ENCODE measurements at places on chromosomes 12 and 14. TPM values are rescaled to one million over a fixed set of nuclear protein-coding genes. Genes with fewer than 3 reads are reported as not detected.
A peak's percentile ranks its signal among the peaks of the same experiment; 100 is the strongest.

GRCh38 chr12:18552829-18553228 lies 185.0 kb downstream of the PLCZ1 start:
- DNase-seq: no peak

- peak; percentile 69 for DNase-seq
Observed at GRCh38 chr14:96204151-96205058, at the start of gene BDKRB2. Gene BDKRB2 (plus strand): TSS chr14:96204839. CDS start chr14:96237108, 32,269 bp downstream.

GRCh38 chr12:7099290-7099996 lies 7.2 kb upstream of the C1R start:
- no peak for DNase-seq

DNA sequence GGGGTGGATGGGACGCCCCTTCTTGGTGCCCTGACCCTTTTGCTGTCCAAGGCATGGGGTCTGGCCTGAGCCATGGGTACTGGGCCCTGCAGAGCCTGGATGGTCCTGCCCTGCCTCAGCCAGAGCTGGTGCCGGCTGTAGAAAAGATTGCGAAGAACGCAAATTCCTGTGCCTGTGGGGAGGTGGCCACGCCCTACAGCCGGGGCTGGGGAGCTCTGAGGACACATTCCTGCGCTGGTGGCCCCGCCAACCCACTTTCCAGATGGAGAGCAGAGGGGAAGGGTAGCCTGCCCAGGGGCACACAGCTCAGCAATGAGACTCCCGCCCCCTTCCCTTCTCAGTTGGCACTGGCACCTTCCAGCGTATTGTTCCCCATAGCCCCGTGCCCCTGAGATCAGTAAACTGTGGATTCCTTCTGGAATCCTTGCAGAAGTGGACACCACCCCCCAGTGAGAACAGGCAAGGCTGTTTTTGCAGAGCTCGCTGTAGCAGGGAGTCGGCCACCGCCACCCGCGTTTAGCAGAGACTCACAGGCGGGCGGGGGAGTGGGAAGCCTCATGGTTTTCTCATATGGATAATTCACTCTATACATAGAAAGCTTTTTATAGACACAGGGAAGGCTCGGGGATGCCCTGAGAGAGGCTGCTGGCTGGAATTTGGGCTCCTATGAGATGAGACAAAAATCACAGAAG lies 8.6 kb downstream of the INF2 start:
- DNase-seq: no peak

- DNase-seq: no peak
Observed at GRCh38 chr14:87065366-87065765, 927.6 kb downstream of the GALC start.

Gene SLC24A4
- total RNA-seq: 0.44 TPM

DNA sequence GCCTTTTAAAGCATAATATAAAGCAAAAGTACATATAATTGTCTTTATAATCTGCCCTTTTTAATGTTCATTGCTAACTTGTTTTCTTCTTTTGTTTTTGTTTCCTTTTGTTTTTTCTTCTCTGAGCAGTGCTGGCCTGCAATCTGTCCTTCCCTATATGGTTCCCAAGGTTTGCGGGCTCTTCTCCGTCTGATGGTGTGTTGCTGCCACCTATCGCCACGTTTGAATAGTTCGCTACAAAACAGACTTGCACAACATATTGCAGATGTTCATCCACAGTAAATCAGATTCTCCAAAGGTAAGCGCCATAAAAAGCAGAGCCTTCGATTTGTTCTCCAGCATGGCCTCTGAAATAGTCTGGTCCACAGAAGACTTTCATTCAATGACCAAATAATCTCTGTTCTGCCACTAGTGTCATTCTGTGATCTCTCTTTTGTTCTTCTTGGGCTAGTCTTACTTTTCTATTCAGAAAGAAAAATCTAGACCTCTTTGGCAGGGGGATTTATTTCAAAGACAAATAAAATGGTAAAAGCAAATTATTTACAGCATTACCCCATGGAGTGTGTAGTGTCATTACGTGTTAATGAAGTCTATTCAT lies 33.5 kb downstream of the C12orf50 start:
- peak; percentile 66 for DNase-seq

Gene PHETA1
- total RNA-seq: 13.7 TPM

Gene DBX2
- total RNA-seq: not detected

DNA sequence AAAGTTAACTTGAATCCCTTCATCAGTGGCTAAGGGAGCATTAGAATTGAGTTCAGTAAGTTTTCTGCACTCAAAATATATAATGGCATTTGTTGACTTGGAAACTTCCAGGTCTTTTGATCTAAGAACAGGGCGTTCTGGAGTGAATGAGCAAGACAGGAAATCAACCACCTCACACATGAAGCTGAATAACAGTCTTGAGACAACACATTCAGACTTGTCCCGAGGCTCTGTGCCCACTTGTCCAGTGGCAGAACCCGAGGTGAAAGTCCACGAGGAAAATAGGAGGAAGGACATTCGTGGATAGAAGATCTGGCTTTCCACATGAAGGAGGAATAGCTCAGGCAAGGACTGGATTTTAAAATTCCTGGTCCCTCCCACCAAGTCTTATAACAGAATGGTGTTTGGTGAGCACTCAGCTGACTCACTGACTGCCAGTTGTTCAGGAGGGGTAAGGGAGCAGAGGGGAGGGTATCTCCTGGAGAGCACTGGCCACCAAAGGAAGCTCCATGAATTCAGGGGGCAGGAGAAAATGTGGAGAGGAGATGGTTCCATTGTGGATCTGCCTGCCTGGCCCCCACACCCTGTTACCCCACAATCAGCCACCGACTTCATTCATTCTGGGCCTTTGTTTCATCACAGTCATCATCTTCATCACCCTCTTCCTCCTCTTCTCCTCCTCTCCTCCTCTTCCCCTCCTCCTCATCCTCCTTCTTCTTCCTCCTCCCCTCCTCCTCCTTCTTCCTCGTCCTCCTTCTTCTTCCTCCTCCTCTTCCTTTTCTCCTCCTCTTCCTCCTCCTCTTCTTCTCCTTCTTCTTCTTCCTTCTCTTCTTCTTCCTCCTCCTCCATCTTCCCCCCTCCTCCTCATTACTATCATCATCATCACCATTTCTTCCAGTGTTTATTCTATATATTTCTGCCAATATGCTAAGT lies 620.1 kb downstream of the MED13L start:
- DNase-seq: no peak

- DNase-seq: no peak
Observed at GRCh38 chr14:20427231-20428009, 8.5 kb downstream of the KLHL33 start.

Gene LYZ
- total RNA-seq: 0.34 TPM

DNA sequence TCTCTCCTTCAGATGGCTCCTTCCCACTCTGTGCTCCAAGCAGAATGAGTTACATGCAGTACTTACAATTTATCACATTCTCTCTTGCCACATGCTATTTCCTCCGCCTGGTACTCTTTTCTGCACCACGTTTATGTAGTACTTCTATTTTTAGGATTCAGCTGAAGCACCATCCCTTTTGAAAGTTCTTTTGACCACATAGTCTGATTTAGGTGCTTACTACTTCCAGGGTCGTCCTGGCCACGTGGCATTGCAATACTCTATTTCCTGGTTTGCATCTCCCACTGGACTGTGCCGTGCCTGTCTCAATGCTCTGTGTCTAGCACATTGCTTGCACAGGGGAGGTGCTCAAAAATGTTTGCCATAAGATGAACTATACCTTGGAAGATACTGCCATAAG lies 16.3 kb upstream of the TBC1D30 start:
- DNase-seq: no peak

Data from H1 (cell line).